ENCODE measurements at places on chromosomes 4 and X.

DNA sequence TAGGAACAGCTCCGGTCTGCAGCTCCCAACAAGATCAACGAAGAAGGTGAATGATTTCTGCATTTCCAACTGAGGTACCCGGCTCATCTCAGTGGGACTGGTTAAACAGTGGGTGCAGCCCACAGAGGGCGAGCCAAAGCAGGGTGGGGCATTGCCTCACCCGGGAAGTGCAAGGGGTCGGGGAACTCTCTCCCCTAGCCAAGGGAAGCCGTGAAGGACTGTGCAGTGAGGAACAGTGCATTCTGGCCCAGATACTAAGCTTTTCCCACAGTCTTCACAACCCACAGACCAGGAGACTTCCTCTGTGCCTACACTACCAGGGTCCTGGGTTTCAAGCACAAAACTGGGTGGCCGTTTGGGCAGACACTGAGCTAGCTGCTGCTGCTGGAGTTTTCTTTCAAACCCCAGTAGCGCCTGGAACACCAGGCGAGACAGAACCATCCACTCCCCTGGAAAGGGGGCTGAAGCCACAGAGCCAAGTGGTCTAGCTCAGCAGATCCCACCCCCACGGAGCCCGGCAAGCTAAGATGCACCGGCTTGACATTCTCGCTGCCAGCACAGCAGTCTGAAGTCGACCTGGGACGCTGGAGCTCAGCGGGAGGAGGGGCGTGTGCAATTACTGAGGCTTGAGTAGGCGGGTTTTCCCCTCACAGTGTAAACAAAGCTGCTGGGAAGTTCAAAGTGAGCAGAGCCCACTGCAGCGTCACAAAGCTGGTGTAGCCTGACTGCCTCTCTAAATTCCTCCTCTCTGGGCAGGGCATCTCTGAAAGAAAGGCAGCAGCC lies 84.6 kb downstream of the THOC2 start:
- peak; percentile 0 for DNase-seq

- no peak for DNase-seq
Measured at GRCh38 chrX:47177079-47177478, 16.6 kb upstream of the UBA1 start.

DNA sequence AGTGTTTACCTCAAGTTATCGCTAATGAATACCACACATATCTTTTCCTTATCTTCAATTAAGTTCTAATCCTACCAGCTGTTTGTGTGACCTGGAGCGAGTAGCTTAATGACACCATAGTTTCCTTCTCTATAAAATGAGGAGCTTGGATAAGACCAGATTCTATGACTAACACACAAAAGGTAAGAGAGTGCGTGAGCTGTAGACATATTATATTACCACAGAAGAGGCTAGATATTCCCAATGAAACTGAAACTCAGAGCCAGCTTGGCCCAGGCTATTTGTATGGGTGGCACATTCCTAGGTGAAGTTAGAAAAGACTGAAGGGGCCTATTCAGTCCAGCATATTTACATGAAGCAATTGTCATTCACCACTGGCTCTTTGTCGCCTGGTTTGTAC lies 30.2 kb downstream of the ASB5 start:
- no peak for DNase-seq

DNA sequence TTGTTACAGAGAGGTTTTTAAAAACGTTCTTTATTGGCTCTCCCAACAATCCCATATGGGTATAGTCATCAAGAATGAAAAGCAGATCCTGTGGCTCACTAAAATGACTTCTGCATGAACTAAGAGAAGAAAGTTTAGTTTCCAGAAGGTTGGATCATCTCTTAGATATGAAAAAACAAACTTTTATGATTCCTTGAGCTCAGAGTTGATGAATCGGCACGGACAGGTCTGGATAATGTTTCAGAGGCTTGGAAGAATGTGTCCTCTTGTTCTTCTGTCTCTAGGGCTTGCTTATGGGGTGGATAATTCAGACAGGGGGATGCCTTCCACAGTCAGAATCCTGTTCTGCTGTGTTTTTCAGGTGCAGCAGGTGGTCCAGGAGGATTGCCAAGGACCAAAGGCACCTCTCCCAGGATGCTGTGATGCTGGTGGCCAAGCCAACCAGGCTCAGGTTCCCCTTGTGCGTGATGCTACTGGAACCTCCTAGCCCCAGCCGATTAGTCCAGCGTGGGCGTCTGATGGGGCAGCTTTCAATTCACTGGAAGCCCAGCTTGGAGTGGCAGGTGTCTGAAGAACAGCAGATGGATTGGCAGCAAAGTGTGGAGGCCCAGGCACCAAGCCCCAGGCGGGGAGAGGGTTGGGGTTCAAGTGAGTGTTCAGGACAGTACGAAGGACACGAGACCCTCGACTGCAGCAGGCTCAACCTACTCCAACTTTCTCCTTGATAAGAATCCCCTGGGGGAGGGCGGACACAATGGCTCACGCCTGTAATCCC lies 30.3 kb downstream of the CCKAR start:
- no peak for DNase-seq

DNA sequence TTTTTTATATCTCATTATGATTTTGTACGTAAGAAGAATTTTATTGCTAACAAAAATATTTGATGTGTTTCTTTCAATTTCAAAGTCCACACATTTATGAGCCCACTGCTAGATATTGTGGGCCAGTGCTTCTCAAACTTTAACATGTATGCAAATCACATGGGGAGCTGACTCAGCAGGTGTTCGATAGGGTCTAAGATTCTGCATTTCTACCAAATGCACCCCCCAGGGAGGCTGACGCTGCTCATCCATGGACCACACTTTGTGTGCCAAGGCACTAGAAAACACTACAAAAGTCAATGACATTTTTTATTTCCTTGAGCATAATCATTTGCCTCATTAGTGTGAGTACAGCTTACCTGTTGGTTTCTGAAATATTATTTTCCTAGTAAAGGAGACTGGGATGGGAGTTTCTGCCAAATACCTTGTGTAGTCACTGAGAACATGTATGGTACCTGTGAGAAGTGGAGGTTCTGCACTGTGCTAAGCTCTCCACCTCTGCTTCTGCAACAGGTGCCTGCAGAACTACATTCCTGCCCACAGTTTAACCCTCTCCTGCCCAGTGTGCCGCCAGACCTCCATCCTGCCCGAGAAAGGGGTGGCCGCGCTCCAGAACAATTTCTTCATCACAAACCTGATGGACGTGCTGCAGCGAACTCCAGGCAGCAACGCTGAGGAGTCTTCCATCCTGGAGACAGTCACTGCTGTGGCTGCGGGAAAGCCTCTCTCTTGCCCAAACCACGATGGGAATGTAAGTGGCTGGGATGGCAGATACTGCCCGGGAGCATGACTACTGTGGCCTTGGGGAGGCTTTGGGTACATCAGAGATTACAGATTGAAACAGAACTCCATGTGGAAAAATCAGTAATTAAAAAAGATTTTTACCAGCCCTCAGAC lies 68.9 kb upstream of the MND1 start:
- no peak for DNase-seq

DNA sequence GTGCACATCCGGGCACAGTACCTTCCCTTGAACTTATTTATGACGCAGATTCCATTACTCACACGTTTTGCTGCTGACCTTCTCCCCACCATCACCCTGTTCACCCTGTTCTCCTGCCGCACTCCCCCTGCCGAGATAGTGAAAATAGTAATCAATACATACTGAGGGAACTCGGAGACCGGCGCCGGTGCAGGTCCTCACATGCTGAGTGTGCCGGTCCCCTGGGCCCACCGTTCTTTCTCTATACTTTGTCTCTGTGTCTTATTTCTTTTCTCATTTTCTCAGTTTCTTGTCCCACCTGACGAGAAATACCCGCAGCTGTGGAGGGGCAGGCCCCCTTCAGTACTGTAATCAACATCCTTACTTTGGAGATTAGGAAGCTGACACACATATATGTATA lies 1337.1 kb upstream of the PABPC4L start:
- no peak for DNase-seq

DNA sequence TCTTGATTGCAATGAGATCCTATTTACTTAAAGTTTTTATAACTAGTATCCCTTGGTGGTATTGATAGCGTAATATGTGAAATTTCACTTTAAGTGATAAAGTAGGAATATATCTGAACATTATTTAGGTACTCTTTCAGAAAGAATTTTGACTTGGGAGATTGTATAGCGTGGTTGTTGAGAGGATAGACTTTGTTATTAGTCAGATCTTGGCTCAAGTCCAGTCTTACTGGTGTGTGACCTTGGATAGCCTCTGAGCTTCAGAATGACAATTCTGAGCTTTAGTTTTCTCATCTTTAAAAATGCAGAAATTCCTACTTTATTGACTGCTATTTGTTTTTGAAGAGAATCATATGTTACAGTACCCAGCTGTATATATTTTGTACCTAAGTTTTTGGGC lies 32.6 kb downstream of the DCK start:
- DNase-seq, result no peak

DNA sequence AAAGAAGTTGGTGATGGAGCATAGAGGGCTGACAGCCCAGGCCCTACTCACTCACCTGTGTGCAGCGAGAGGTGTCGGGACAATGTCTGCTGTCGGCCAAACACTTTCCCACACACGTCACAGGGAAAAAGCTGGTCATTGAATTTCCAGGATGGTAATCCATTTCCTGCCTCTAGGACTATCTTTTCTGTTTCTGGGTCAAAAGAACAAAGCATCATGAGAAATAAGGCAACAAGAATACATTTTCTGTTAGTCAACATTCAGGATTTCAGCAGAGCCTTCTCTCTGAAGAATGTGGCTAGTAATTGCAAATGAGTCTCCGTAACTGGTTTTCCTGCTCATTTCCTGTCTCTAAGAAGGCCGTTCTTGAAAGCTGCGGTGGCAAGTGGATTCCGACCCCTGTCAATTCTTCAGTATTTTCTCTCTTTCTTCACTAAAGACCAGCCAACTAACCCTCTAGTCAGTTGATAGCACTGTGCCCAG lies 99.4 kb downstream of the C4orf51 start:
- no peak for DNase-seq

GRCh38 chr4:157219711-157220370 lies 687 bp upstream of the GRIA2 start:
- no peak for DNase-seq

GRCh38 chr4:123866796-123867195 lies 470.2 kb downstream of the SPRY1 start:
- no peak for DNase-seq

DNA sequence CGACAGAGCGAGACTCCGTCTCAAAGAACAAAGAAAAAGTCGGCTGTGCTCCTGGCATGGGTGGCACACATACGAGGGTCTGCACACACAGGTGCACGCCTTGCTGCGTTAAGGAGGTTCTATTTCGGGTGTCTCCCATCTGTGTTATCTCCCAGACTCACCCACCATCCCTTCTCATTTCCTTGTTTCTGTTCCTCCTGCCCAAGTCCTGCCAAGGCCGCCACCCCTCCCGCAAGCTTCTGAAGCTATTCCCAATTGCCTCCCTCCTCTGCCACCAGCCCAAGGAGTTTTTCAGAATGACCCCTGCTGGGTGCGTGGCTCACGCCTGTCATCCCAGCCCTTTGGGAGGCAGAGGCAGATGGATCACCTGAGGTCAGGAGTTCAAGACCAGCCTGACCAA lies 6.0 kb upstream of the IL3RA start:
- DNase-seq, result no peak

GRCh38 chr4:88809576-88810219 lies 112.1 kb upstream of the NAP1L5 start:
- DNase-seq, result no peak

- no peak for DNase-seq
Measured at GRCh38 chr4:25984266-25984665, 70.2 kb downstream of the SMIM20 start.

DNA sequence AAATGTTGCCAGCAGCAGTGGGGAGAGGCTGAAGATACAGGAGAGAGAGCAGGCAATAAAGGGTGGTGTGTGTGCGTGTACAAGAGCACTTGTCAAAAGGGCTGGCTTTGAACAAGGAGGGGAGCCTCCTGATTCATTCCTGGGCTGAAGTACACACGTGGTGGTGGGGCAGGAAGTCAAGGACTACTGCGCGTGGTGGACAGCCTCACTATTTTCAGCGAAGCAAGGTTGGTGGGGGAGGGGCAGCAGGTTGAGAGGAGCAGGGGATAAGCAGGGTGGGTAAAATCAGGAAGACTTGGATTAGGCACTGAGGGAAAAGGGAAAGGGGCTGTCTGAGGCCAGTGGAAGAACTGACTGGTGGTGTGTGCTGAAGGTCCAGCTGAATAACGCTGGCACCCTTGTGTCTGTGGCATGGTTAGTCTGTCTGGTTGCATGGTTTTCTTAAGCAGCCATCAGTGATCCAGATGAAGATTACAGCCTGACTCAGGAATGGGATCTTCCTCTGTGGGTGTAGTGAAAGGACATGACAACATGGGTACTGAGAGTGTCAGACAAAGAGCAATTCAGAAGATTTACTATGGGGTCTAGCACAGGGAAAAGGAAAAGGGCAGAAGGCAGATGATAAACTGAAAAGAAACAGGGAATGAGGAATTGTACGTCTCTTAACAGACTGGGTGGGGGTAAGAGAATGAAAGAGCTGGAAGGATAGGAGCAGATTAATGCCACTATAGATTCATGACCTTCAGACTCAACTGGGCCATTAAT lies 149.8 kb downstream of the CHM start:
- no peak for DNase-seq

DNA sequence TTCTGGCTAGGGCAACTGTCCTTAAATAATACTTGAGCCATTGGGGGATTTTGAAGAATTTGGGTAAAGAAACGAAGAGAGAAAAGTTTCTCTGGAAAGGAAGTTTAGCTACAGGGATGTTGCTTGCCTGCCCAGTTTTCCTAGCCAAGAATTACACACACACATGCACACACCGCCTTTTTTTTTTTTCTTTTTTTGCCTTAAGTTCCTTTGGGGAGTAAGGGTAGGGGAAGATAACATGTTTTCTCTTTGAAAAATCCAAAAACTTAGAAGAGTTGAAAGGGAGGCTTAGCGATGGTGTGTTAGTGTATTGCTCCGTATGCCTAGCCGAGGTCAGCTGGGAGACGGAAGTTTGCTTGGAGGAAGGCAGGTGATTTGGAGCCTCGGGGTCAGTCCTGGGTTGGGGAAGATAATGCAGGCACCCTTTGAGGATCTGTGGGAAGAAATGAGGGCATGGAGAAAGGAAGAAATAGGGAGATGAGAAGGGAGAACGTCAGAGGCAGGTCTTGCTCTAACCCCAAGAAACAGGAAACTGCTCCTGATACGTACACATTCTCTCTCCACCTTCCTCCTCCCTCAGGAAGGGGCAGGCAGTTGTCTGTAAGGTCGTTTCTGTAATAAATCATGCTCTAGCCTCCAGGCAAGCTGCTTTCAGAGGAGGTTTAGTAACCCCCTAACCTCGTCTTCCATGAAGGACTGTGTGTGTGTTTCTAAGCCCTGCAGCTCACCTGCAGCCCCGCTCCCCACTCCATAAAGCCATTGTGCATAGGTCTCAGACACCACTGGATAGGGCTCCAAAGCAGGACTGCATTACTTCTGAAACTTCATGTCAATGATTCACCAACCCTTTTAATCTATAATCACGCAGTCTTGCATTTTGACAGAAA lies 10.5 kb downstream of the KLF3 start:
- DNase-seq, result no peak

DNA sequence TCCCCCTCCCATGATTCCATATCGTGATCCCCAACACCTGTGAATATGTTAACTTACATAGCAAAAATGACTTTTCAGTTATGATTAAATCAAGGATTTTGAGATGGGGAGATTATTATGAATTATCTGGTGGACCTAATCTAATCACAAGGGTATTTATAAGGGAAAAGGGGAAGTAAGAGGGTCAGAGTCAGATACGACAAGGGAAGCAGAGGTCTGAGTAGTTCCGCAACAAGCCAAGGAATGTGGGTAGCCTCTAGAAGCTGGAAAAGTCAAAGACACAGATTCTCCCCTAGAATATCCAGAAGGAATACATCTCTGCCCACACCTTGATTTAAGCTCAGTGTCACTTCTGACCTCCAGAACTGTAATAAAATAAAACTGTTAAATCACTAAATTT lies 1.0 kb upstream of the IL13RA1 start:
- no peak for DNase-seq
